ENCODE measurements at places on chromosomes 3 and 15.

GRCh38 chr15:69810431-69811354, 287.0 kb downstream of the TLE3 start:
- no peak for DNase-seq

GRCh38 chr3:184067573-184068055, 14.8 kb downstream of the HTR3C start:
- DNase-seq = no peak

- no peak for DNase-seq
Measured at GRCh38 chr3:127373441-127374085, 85.7 kb upstream of the PRR20G start.

DNA sequence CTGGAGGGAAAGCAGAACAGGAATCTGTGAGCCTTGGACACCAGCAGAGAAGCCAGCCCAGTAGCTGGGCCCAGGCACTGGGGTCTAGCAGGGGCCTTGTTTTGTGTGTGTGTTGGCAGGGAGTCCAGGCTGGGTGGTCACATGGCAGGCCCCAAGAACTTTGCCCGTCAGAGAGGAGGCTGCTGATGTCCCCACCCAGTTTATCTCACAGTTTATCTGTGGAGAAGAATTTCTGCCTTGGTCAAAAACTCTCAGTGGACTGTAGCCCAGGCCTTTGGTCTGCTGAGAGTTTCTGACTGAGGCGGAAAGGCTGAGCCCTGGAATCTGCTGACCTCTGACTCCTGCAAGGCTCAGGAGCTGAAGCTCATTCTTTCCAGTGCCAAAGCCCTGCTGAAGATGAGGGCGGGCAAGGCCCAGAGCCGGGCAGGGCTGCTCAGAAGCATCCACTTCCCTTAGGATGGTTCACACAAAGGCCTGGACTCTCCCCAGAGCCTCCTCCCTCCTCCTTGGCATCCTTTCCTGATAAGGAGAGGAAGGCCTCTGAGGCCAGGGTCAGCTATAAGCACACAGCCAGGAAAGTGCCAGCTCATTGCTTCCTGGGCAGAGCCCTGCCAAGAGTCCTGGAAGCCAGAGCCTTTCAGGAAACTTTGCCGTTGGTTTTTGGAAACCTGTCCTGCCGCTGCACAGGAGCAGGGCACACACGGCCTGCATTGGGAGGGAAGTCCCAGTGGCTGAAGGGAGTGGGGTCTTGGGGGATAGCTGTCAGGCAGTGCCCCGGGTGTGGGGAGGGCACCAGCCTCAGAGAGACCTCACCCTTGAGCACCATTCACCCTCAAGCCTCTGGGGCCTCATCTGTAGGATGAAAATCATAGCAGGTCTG, 37.2 kb upstream of the SLCO2A1 start:
- peak; percentile 24 for DNase-seq

DNA sequence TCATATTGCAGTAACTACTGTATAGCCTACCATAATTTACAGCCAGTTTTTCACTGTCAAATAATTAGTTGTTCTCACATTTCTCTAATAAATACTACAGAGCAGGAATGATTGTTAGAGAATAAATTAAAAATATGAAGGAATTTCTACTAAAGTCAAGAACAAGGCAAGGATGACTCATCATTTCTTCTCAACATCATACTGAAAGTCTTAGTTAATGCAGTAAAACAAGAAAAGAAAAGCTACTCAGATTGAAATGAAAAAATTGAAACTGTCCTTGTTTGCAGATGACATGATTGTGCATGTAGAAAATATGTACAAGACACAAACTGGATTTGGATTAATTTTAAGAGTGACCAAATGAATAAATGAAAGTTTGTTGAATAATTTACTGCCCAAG, 608.2 kb downstream of the NSUN3 start:
- no peak for DNase-seq

DNA sequence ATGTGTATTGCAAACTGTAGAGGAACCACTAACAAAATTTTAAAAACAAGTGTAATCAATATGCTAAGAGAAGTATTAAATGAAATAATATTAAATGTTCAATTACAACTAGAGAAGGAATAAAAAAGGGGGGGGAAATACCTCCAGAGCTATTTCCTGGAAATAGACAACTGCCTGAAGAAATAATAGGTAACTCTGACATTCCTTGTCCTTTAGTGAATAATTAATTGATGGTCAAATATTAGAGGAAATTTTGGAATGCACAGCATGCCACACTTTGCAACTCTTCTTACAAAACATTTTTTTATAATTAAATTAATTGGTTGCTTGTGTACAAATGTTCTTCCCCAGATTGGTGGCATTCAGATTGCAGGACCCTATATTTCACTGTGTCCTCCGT, 342.6 kb upstream of the COL8A1 start:
- DNase-seq = no peak

DNA sequence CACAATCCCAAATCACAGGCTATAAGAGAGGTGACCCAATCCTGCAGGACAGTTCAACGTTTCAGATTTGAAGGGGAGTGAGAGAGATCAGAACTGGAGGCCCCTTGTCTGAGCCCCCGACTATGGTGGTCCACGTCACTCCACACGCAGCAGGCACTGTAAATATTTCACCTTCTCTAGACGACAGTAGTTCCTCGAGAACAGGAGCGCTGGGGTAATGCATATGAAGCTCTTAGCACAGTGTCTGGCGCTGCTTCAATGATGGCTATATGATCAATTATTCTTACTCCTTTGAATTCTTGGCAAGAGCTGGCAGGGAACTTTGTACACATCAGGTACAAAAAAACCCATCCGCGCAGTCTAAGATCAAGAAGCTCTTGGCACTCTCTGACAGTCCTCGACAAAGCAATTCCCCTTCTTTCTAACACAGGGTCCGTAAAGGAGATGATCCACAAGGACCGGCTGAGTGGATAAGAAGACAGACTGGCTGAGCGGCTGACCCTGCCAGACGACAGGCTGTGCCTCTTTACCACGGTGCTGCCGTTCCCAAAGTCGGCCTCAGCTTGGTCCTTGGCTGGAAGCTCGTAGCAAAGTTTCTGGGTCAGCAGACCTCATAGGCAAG, 522 bp upstream of the NRROS start:
- DNase-seq = no peak

DNA sequence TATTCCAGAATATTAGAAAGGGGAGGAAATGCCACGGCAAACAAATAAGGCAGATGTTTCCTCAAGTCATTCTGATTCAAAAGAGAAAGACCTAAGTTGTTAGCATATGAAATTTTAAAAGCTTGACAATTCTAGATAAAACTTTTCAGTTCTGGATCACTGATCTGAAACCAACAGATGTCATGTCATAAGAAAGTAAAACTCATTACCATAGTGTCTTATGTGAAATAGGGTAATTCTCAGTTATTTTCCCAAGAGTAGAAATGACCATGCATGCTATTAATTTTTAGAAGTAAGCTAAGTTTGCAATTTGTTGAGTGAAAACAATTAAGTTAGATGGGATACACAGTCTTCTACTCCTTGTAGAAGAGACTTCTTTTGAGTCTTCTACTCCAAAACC, 630.3 kb downstream of the NAALADL2 start:
- DNase-seq = no peak

DNA sequence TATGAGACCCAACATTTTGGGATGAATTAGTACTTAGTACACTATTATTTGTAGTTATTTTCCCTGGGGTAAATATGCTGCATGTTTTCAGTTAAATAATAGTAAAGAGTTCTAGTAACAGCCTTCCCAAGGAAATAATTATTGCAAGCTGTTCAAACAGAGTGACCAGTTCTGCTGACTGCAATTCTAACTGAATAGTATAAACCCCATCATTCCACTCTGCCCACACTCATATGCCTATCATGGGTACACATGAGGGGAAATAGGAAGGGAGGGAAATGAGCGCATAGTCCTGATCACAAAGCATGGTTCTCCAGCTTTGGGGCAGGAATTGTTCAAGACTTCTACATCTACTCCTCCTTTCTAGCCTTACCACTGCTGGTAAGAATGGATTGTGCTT, 18.7 kb downstream of the UQCC5 start:
- no peak for DNase-seq

DNA sequence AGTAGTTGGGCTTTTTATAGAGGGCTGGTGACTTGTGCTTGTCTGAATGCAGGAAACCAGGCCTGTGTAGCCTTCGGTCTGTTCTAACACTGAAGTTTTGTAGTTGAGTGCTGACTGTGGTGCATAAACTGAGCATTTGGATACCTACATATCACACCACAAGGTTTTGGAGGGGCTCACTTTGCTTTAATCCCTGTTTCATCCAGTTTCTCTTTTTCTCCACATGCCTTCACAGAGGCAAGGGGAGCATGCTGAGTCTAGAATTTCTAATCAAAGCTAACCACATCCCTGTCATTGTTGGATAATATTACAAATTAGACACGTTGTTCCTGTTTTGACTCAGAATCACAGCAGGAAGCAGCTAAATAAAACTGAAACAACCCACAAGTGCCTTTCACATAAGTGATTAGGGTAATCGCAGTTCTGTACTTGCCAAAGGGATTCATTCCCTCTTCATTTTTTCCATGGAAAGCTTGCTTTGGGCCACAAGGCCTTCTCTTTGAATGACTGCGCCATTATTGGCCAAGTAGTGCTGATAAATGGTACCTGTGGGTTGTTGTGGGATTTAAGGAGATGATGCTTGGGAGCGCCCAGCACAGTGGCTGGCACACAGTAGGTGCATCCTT, 48.9 kb downstream of the TGFBR2 start:
- peak; percentile 67 for DNase-seq

- DNase-seq = no peak
Measured at GRCh38 chr15:91909574-91909973, 56.1 kb downstream of the SLCO3A1 start.

DNA sequence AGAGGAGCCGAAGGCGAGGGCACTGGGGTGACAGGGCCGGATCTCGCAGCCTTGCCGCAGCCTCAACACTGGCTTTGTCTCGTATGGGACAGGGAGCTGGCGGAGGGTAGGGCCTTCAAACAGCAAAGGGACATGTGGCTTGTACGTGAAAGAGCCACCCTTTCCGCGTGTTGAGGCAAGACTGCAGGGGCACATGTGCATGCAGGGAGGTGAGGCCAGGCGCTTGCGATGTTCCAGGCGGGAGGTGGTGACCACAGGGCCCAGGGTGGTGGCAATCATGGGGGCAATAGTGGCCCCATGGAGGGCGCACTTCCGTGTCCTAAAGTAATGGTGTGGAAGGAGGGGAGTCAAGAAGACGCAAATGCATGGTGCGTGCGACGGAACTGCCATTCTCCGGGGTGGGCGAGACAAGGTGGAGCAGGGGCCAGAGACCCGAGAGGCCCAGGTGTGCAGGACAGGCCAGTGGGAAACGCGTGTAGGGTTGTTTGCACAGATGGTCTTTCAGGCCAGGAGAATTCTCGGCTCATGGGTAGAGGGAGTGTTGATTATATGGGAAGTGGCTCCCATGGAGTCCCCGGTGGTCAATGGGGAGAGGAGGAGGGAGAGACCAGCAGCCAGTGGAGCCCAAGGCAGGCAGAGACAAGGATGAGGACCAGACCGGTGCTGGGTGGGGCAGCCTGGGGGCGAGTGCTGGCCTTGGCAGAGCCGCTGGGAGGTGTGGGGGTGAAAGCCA, 45.8 kb upstream of the PCSK6 start:
- no peak for DNase-seq

DNA sequence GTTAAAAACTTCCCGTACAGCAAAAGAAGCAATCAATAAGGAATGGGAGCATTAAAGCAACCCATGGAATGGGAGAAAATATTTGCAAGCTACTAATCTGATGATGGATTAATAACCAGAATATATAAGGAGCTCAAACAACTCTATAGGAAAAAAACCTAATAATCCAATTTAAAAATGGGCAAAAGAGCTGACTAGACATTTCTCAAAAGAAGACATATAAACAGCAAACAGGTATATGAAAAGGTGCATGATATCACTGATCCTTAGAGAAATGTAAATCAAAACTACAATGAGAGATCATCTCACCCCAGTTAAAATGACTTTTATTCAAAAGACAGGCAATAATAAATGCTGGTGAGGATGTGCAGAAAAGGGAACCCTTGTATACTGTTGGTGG, 52.7 kb upstream of the POU1F1 start:
- no peak for DNase-seq

GRCh38 chr3:43632269-43632733, 10.5 kb upstream of the ANO10 start:
- peak; percentile 74 for DNase-seq

DNA sequence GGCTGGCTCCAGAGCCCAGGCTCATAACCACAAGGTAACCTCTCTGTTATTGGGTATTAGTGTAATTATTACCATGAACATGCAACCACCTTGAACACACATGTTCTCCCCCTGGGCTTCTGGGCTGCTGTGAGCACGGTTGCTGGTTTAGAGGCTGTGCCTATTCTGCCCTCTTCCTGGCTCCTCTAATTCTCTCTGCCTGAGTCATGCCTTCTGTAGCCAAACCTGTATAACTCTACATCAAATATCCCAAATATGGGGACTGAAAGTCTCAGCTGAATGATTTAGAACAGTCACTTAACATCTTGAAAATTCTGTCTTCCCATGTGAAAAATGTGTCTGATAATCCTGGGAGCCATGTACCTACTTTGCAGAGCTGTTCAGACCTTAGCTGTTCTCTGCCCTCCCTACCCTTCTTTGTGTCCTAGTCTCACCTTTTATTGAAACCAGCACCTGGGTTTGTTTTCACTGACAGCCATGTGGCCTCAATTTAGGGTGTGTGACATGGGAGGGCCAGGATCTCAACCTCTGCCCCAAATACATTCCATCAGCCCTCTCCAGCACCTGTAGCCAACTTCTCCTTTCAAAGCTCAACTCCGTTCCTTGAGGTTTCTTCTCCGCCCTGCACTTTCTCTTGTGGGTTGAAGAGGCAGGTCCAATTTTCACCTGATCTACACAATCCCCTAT, 60.7 kb downstream of the PDZRN3 start:
- peak; percentile 72 for DNase-seq

DNA sequence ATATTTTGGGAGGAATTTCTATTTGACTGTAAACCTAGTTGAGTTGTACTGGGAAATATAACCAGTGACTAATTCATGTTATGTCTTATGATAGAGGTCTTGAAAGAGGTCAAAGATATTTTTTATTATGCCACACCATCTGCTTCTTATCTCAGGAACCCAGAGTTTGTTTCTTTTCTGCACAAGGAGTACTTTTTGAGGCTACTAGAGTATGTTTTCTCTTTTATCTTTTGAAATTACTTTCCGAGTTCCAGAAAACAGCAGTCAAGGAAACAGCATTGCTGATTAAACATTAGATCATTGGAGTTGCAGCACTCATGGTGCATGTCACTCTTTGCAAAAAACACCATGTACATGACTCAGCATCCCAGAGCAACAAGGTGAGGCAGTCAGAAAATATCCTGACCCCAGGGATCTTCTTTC, 645.8 kb upstream of the NR2F2 start:
- DNase-seq = peak; percentile 79

- no peak for DNase-seq
Measured at GRCh38 chr15:64152507-64153387, 1.2 kb downstream of the SNX22 start.

DNA sequence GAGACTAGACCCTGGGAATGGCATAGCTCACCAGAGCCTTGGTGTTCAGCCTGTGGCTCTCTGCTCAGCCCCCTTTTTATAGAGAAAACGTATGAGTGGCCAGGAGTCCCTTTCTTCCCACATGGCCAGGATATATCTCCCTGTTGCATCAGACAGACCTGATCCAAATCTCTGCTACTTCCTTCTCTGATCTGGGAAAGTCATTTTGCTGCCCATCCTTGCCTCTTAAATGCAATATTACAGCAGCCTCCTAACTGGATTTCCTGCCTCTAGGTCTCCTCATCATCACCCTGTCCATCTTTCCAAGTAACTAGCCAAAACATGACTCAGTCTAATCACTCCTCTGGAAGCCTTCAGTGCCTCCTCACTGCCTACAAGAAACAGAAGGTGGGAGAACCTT, 42.9 kb downstream of the CTDSPL start:
- peak; percentile 50 for DNase-seq
